Omental fat pad (tissue), 4 donors: ENCODE measurements at places on chromosomes 16 and 17. TPM values are rescaled to one million over a fixed set of nuclear protein-coding genes. Genes with fewer than 3 reads are reported as not detected.

DNA sequence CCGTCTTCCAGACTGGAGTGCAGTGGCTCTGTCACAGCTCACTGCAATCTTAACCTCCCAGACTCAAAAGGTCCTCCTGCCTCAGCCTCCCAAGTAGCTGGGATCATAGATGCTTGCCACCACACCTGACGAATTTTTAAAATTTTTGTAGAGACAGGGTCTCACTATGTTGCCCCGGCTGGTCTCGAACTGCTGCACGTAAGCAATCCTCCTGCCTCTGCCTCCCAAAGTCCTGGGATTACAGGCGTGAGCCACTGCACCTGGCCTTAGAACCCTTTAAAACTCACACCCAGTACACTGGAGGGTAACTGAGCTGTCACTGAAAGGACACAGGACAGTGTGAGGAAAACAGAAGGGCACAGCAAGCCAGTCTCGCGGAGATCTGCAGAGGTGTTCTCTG lies 97.6 kb upstream of the NOL11 start:
- no peak for DNase-seq

DNA sequence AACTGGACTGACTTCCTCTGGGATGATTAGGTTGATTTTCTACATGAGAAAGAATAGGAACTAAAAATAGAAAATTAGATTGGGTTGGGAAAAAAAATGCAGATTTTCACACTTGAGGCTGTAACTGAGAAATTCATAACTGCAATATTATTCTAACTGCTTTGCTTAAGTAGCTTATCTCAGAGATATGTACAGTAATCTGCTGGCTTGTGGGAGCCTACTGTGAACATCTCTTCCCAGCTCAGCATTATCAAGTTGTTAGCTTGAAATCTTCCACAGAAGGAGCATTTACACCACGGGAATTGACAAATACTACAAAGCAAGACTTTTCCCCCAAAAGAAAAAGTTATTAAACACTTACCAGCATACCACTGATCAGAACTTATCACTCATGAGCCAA lies 58.9 kb downstream of the CNTNAP4 start:
- no peak for DNase-seq

- no peak for DNase-seq
These were observed 44.3 kb upstream of the CDH5 start for GRCh38 chr16:66322174-66322573.

CDC27 gene
- total RNA-seq = 66.1 TPM

- DNase-seq = no peak
These were observed 9.3 kb downstream of the OSBPL7 start for GRCh38 chr17:47812146-47812920.

DNA sequence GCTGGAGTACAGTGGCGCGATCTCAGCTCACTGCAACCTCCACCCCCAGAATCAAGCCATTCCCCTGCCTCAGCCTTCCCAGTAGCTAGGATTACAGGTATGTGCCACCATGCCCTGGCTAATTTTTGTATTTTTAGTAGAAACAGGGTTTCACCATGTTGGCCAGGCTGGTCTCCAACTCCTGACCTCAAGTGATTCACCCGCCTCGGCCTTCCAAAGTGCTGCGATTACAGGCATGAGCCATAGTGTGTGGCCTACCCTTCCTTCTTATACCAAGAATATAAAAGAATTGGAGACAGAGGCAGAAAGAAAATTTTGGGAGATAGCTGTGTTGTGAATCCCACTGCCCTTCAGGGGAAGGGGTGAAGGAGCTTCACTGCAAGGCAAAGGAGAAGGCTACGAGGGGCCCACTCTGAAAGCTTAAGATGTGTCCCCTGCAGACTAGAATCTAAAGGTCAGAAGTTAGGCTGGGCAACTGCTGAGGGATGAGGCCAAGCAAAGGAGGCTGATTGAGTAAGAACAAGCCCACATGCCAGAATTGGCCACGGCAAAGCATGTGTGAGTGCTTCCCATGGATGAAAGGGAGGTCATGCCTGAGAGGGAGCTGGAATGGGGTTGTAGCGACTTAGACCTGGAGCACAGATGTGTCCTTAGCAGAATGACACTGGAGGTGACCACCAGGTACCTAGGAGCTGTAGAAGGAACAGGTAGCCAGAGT lies 8.4 kb upstream of the CRYBA1 start:
- no peak for DNase-seq

- DNase-seq = no peak
These were observed 345.4 kb downstream of the SOX9 start for GRCh38 chr17:72466199-72466598.

- DNase-seq = no peak
These were observed 41.5 kb upstream of the MRTFB start for GRCh38 chr16:14029658-14030057.

DNA sequence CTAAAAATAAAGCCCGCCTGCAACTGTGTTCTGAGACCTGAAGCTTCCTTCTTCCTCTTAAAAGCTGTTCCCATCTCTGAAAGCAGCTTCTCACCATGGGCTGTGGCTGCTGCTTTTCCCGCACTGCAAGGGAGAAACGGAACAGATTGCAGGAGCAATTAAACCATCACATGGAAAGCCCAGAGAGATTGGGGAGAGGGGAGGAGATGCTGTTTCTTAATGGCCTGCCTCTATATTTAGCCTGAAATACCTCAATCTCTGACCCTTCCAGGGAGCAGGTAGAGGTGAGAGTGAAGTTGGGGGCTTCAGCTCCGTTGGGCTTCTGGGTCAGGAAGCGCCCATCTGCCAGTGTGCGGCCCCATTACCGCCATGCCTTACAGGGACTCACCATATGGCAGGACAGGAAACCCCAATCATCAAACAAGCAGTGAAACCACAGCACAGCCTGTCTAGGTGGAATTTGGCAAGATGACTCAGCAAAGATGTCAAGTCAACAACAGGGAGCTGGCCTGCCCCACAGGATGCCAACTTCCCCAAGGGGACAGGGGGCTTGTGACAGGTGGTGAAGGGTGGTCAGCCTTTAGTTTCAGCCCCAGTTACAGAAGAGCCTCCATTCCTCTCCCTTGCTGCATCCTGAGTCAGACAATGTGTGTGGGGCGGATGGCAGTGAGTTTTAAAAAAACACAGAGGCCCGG lies 286.6 kb upstream of the CCL2 start:
- DNase-seq = no peak

GRCh38 chr17:48998587-48999440 lies 1.6 kb downstream of the IGF2BP1 start:
- DNase-seq = no peak

DNA sequence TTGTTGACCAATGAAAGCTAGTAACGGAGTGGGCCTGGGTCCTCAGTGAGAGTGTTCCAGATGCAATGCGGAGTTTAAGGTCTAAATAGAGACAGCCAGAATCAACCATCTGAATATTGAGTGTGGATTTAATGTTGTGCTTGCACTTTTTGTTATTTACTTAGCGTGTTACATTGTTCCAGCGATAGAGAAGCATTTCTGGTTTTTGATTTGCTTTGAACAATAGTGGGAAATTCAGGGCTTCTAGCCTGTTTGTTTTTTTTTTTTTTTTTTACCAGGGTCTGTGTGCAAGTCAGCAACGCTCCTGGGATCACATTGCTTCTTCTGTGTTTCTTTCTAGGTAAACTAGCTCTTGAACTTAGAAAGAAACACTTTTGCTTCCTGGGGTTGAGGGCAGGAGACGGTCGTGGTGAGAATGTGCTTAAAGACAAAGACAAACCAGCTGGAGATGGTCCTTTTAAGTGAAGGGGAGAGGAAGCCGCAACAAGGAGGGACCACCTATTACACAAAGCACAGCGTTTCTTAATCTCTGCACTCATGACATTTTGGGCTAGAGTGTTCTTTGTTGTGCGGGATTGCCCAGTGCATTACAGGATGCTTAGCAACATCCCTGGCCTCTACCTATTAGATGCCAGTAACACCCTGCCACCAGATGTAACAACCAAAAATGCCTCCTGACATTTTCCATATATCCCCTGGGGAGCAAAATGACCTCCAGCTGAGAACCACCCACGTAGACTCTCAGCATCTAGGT lies 119.2 kb downstream of the MAP2K6 start:
- DNase-seq = no peak

DNA sequence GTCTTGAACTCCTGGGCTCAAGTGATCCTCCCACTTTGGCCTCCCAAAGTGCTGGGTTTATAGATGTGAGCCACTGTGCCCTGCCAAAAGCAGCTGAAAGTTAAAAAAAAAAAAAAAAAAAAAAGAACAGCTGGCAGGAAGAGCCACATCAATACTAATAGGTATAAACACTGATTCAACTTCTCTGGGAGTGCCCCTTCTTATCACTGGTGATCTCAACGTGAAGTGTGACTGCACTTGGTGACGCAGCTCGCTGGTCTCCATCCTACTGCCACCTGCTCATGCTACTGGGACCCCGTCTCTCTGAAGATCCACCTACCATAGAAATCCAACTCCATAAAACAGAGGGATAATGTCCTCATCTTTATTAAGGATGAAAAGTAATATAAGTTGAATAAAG lies 40.8 kb downstream of the RNF157 start:
- no peak for DNase-seq

GRCh38 chr16:63774302-63774701 lies 1347.6 kb downstream of the CDH11 start:
- no peak for DNase-seq

LITAFD gene
- not detected for total RNA-seq

DNA sequence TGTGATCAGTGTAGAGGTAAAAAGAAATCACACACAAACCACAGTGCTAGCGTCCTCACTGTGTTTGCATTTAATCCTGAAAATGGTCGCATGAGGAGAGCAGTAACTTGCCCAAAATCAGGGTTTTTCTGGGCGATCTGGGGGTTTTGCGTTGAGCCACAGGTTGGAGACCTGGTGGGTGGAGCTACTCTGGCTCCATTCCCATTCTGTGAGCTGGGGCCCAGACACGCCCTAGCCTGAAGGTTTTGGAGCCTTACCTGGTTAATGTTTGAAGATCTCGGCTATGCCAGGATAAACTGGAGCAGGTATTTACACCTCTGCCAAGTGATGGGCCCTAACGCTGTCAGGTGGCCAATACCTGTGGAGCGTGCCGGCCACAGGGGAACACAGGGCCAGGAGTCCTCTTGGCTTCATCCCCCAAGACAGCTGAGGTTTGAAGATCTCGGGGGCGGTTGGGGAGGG lies 48.4 kb downstream of the MPRIP start:
- DNase-seq = no peak

ACSM2B gene
- 0.12 TPM for total RNA-seq

DCUN1D3 gene
- 77.8 TPM for total RNA-seq

DNA sequence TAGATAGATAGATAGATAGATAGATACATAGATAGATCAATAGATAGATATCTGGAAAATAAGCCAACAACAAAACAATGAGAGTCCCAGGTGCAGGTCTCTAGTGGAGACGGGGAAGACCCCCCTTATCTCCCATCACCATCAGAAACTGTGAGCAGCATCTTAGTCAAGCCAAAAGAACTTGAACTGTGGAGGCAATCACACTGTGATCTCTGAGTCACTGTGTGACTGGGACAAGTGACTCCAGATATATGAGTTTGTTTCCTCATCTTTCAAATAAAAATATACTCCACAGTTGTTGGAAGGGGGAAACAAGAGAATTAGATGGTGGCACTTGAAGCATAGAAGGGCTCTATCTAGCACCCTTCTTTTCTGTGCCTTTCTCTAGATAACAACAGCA lies 42.1 kb downstream of the NOG start:
- DNase-seq = no peak

- DNase-seq = no peak
These were observed 22.8 kb upstream of the DLX4 start for GRCh38 chr17:49946208-49946607.

GRCh38 chr17:68349157-68349556 lies 57.9 kb downstream of the ARSG start:
- DNase-seq = no peak

- no peak for DNase-seq
These were observed 8.0 kb upstream of the C16orf96 start for GRCh38 chr16:4548124-4548523.

ACAP1 gene
- 13.1 TPM for total RNA-seq

GRCh38 chr17:5077781-5078105 lies 524 bp upstream of the ZFP3 start:
- no peak for DNase-seq

SLC12A3 gene
- not detected for total RNA-seq

GRCh38 chr17:74742978-74743545 lies 5.4 kb upstream of the NHERF1 start:
- no peak for DNase-seq

SRL gene
- 2.2 TPM for total RNA-seq

DNA sequence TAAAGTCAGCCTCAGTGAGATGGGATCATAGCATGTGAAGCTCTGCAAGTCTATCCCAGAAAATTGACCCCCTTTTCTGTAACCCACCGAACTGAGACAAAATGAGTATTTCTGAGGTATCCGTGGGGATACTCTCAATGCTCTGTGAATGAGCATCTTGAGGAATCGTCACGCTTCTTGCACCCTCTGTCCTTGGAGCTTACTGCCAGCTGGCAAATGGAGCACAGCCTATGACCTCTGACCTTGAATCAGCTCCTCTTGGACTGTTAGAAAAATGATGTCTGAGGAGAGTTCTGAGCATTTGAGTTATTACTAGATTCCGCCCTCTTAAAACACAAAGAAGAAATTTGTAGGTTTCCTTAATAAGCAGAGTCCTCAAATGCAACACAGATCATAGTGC lies 342.1 kb downstream of the ZFHX3 start:
- no peak for DNase-seq

GRCh38 chr17:29836643-29837042 lies 93.4 kb downstream of the SSH2 start:
- no peak for DNase-seq

OR3A2 gene
- total RNA-seq = not detected

DNA sequence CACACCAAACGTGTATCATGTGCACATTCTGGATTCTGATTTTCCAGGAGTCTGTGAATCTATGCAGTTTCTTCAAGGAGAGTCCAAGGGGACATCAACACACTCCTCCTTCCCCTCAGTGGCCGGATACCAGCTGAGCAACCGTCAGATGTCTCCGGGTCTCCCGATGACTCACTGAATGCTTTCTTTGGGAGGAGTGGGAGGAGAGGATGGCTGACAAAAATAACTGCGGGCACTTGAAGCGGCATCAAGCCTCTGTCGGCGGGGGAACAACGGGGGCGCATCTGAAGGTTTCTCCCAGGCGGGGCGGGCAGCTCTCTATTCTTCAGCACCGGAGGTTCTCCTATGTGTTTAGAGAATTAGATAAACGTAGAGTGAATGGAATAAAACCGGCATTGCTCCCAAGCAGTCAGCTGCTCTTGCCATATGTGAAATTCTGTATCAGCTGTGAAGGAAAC lies 24.6 kb upstream of the LRRC75A start:
- DNase-seq = peak; percentile 34

DNA sequence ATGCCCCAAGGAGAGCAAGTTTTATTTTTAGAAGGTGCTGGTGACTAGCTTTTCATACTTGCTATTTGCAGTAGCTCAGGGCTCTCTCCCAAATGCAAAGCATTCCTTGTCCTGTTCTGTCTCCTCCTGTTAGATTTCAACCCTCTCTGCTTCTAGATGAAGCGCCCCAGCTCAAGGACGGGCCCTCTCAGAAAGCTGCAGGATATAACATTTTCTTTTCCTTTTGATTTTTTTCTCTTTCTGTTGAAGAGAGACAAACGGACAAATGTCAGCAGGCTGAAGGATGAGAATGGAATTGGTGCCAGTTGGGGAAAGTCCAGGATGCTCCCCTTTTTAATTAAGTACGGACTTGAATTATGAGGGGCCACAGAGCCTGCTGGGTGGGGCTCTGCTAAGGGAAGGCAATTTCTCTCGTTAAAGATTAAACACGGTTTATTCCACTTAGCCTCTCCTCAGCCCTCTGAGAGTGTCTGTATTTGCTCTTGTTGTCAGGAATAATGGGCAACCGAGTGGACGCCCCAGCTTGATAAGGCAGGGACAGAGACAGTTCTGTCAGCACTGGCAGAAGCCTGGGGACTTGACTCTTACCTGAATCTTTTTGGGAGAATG lies 6.2 kb upstream of the ETV4 start:
- DNase-seq = no peak

EFCAB13 gene
- 17.2 TPM for total RNA-seq
